ENCODE measurements at places on chromosomes 5 and 9.

DNA sequence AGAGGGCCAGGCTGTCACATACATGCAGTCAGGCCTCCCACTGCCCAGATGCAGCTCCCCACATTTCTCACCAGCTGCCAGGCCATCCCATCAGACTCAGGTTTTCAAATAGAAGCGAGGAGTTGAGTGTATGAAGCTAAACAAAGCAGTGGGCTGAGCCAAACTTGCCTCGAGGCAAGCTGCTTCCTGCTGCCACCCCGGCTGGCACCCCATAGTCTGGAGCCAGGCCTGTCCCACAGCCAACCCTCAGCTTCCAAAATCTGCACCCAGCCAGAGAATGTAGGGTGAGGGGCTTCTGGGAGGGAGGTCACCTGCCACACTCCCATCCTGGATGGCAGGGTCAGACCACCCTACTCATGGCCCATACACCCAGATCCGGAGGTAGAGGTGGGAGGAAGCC lies 22.3 kb upstream of the ALDH1B1 start:
- no peak for DNase-seq

GRCh38 chr9:21862871-21863270 lies 60.4 kb downstream of the MTAP start:
- DNase-seq, result no peak

GRCh38 chr9:82601293-82601771 lies 461.6 kb downstream of the RASEF start:
- no peak for DNase-seq

- DNase-seq, result no peak
Measured at GRCh38 chr9:123643518-123643917, 286.4 kb downstream of the DENND1A start.

GRCh38 chr5:134226441-134227192 lies 744 bp upstream of the PPP2CA start:
- DNase-seq, result no peak

DNA sequence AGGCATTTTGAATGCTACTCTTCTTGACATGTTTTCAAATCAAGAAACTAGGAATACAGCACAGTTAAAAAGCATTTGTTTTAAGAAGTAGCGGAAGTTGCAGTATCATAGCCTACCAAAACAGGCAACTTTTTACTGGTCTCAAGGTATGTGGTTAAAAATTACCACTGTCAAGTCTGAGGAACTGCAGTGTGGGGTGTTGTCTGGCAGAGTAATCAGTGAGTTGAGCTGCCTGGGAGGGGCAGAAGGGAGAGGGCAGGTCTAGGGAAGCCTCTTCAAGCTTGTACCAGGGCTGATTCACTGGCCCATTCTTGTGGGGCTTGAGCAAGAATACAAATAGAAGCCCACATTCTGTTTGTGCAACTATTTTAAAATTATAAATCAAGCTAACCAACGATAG lies 42.4 kb upstream of the SV2C start:
- no peak for DNase-seq

GRCh38 chr9:130276955-130277354 lies 11.4 kb downstream of the HMCN2 start:
- DNase-seq, result no peak

DNA sequence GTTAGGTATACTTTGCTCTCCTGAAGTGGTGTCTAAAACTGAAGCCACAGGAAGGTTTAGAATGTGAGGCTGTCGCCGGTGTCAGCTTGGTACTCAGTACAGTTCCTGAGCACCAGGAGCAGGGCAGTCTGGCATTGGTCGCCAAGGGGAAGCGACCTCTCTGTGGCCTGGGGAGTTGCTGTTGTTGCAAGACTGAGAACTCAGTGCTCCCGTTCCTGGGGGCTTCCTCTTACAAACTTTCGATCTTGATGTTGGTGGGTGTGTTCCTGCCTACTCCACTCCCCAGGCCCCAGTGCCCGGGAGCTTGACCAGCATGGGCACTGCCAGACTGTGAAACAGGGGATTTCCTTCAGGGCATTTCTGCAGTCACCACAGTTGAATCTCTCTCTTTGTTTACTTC lies 52.4 kb upstream of the PPARGC1B start:
- DNase-seq, result no peak

- no peak for DNase-seq
Measured at GRCh38 chr5:64742411-64742810, 26.1 kb downstream of the SREK1IP1 start.

DNA sequence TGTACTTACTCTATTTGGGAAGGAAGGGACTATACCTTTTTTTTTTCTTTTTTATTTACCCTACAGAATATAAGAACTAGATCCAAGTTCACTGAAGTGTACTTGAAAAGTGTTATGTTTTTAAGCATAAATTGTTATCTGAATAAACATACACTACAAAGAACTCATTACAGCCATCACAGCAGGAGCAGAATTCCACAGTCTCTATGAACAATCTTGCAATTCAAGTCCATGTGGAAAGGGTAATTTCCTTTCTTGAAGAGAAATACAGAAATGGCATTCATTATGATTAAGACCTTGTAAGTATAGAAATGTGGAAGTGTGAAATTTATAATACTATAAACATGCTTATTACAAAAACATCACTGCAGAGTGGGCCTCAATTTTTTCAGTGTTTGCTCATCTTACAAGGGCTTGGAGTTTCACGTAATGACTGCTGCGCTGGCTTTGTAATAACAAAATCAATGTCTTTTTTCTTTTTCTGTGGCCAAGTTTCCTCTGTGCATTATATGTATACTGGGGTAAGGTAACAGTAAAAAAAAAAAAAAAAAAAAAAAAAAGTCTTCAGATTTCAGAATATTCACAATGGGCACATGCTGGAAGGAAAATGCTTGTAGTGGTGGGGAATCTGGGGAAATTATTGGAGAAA lies 77.0 kb upstream of the GNA14 start:
- DNase-seq, result no peak
